ENCODE measurements at places on chromosomes 3 and 15.

DNA sequence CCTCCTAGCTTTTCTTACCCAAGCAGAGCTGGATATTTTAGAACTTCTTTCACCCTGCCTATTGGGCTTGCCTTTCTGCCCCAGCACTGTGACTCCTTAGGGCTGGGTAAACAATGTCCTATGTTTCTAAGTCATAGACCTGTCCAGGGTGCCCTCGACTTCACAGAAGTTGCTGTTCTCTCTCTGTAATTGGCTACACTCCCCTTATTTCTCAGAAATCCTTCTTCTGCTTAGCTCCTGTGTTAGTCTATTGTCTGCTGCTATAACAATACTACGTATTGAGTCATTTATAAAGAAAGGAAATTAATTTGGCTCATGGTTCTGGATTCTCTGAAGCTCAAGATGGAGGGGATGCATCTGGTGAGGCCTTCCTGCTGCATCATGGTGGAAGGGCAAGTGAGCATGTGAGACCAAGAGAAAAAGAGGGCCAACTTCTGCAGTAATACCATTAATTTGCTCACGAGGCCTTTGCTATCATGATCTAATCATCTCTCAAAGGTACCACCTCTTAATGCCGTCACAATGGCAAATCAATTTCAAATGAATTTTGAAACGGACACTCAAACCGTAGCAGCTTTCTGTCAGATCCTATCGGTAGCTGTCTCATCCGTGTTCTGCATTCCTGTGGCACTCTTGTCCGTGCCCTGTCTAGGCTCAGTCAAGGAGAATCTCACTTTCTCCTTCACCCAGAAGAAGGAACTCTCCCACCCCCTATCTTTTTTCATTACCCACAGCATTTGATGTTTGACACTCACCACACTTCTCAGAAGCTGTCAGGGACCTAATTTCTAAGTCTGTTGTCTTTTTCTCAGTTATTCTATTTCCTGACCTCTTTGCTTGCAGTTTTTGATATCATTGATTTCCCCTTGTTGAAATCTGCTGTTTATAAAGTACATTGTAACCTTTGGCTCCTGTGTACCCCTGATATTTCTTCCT, 22.3 kb upstream of the GPR171 start:
- no peak for DNase-seq

- DNase-seq, result no peak
Observed at GRCh38 chr3:39290255-39290654, 10.4 kb upstream of the CX3CR1 start.

GRCh38 chr15:89353991-89354390, 19.4 kb upstream of the POLG start:
- no peak for DNase-seq

DNA sequence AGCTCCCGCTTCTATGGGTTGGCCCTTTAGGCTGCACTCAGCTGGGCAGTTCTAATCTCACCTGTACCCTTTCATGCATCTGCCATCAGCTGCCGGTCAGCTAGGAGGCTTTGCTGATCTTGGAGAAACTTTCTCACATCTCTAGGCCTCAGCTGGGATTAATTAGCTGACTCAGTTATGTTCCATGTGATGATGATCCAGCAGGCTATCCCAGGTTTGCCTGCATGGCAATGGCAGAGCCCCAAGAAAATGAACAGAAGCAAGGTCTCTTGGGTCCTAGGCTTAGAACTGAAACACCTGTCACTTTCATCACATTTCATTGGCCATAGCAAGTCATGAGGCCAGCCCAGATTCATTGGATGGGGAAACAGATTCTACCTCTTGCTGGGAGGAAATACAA, 304.6 kb upstream of the TBC1D5 start:
- DNase-seq, result no peak

DNA sequence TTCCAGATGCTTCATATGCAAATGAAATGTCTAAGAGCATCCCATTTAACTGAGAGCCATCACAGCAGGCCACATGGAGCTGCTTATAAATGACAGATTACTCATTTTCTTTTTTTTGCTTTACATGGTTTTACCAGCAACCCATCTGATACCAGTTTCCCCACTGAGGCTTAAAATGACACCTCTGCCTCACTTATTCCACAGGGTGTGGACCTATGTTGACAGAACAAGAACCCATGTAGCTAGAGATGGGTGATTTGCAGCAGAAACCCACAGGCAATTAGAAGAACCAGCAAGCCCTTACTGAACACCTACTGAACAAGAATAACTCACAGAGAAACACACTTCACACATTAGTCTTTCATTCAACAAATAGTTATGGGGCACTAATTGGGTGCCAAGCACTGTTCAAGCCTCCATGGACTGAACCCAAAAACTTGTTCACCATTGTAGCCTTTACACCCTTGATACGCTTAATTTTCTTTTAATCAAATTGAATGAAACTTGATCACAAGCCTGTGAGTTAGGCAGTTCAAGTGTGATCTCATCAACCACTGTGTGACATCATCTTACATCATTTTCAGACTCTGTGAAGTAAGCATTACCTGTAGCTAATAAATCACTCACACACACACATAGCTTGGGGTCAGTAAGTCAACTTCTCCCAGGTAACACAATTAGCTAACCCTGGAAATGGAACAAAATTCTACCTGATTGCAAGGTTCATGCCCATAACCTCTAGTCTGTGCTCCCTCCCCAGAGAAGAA, 45.4 kb downstream of the MAGI1 start:
- DNase-seq, result no peak

- no peak for DNase-seq
Observed at GRCh38 chr3:12509466-12509865, 25.2 kb downstream of the TSEN2 start.

- DNase-seq, result no peak
Observed at GRCh38 chr3:11769704-11770476, 76.8 kb downstream of the TAMM41 start.

DNA sequence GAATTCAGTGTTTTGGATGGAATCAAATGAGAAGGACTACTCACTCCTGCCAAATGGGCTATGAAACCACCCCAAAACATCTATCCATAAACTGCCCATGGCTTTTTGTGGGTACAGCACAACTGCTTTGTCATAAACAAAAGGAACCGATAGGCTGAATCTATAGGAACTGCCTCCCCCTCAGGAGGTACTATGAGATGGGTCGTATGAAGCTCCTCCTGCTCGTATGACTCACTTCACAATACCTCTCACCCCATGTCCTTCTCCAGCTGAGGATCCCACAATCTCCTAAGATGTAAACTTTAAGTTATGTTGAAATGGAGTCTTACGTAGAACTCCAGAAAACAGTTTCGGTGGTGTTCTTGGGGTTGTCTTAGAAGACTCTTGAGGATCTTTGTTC, 129.9 kb upstream of the SAMMSON start:
- DNase-seq, result no peak
